ENCODE measurements at places on chromosomes 5 and 9. TPM values are rescaled to one million over a fixed set of nuclear protein-coding genes. Genes with fewer than 3 reads are reported as not detected.
A peak's percentile ranks its signal among the peaks of the same experiment; 100 is the strongest.

DNA sequence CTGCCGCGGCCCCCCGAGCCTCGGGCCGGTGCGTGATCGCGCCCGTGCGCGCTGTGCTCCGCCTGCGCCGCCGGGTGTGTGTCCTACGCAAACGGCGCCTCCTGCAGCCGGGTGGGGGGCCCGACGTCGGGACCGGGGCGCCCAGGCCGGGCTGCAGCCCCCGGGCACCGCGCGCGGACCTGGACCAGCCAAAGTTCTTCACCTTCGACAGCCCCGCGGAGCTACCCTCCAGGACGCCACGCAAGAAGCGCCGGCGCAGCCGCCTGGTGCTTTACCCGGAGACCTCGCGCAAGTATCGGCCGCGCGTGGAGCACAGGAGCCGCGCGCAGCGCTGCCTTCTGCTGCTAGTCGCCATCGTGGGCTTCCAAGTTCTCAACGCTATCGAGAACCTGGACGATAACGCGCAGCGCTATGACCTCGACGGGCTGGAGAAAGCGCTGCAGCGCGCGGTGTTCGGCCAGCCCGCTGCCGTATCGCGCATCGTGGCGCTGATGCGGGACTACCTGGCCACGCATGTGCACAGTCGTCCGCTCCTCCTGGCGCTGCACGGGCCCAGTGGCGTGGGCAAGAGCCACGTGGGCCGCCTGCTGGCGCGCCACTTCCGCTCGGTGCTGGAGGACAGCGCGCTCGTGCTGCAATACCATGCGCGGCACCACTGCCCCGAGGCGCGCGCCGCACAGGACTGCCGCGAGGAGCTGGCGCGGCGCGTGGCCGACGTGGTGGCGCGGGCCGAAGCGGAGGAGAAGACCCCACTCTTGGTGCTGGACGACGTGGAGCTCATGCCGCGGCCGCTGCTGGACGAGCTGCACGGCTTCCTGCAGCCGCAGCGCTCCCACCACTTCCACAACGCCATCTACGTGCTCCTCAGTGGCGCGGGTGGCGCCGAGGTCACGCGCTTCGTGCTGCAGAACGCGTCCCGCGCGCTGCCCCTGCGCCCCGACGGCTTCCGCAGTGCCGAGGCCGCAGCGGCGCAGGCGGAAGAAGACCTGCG is 1.5 kb downstream of the TOR4A start:
- H3K27ac ChIP-seq: no peak overlapping the region
- peaks cover 13% of the 10 kb centered on the region for H3K4me1 ChIP-seq
- DNase-seq: no peak
- H3K4me3 ChIP-seq: no peak overlapping the region
- H3K27me3 ChIP-seq: peaks cover 10% of the 10 kb centered on the region

- no peaks in the 10 kb centered on the region for H3K36me3 ChIP-seq
- peaks cover 9% of the 10 kb centered on the region for H3K27me3 ChIP-seq
- H3K27ac ChIP-seq: no peak overlapping the region
- no peak for DNase-seq
- H3K4me1 ChIP-seq: no peaks in the 10 kb centered on the region
- H3K4me3 ChIP-seq: no peak overlapping the region
Measured at GRCh38 chr9:90025816-90026215, 421.0 kb downstream of the GADD45G start.

The OTP gene
- total RNA-seq: 3.1 TPM

The NKD2 gene
- 20.6 TPM for total RNA-seq

GRCh38 chr5:111384220-111384619 is 128.1 kb downstream of the STARD4 start:
- no peak overlapping the region for H3K4me3 ChIP-seq
- no peaks in the 10 kb centered on the region for H3K36me3 ChIP-seq
- H3K27me3 ChIP-seq: no peaks in the 10 kb centered on the region
- H3K27ac ChIP-seq: no peak overlapping the region

DNA sequence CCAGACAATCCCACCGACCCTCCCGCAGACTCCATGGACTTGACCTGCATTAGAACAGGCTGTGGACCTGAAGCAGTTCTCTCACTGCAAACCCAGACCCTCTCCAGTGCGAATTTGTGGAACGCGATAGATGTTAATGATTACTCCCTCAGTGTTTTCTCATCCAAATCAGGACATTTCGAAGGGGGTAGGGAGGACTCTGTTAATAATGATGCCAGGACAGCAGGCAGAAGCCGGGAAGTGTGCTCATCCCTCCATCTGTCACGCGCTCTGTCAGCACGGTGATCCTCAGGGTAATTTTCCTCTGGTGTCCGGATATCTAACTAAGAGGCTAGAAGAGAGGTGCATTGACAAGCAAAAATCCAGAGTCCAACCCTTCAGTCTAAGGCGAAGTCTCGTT is 18.8 kb downstream of the RAPGEF1 start:
- no peak overlapping the region for H3K27ac ChIP-seq
- peaks cover 11% of the 10 kb centered on the region for H3K36me3 ChIP-seq
- no peak overlapping the region for H3K4me3 ChIP-seq
- no peaks in the 10 kb centered on the region for H3K27me3 ChIP-seq
- peaks cover 15% of the 10 kb centered on the region for H3K4me1 ChIP-seq

DNA sequence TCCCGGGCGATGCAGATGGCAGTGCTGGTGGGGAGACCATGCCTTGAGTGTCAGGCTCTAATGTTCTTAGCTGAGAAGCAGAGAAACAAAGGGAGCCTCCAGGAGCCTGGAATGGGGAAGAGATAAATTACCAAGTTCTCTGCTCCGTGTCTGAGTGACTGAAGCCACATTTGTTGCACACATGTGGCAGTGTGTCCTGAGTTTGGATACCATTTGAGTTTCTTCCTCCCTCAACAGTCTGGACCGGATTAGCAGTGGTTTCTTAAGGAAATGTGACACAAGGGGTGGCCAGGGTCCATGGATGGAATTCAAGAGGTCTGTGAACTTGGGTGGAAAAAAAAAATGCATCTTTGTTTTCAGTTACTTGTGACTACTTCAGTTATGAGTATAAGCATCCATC is 50.7 kb upstream of the GARNL3 start:
- H3K27ac ChIP-seq: no peak overlapping the region
- no peaks in the 10 kb centered on the region for H3K27me3 ChIP-seq
- no peak overlapping the region for H3K4me3 ChIP-seq
- no peaks in the 10 kb centered on the region for H3K36me3 ChIP-seq
- H3K4me1 ChIP-seq: no peaks in the 10 kb centered on the region

The ARID3C gene
- not detected for total RNA-seq

The PCDHGA7 gene
- 0.32 TPM for total RNA-seq

The NOXA1 gene
- total RNA-seq: 0.89 TPM

The ADAMTS13 gene
- total RNA-seq: 6.0 TPM

The HAVCR1 gene
- not detected for total RNA-seq

DNA sequence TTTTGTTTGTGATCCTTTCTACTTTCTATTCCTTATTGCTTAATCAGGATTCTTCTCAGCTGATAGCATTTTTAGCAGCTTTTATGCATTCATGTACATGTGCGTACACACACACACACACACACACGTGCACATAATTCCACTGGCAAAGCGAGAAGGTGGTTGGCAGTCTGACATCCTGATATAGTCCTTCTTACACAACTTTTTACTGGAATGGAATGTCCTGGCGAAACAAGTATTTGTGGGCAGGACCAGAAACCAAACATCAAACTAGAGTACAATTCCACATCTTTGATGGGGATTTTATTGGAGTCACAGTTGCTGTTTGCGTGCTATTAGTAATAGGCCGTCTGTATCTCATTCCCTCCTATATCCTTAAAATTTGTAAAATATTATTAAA is 356.5 kb downstream of the CCDC171 start:
- peaks cover 13% of the 10 kb centered on the region for H3K36me3 ChIP-seq
- DNase-seq: no peak
- no peak overlapping the region for H3K27ac ChIP-seq
- no peak overlapping the region for H3K4me3 ChIP-seq

GRCh38 chr9:94553029-94553938 is 1.6 kb upstream of the PCAT7 start:
- H3K27ac ChIP-seq: no peak overlapping the region
- peak overlapping the region; percentile 23 for H3K4me3 ChIP-seq
- DNase-seq: no peak

The CDC14B gene
- total RNA-seq: 30.5 TPM

GRCh38 chr5:74365723-74366122 is 274.8 kb downstream of the ENC1 start:
- H3K4me1 ChIP-seq: peaks cover 34% of the 10 kb centered on the region
- H3K36me3 ChIP-seq: no peaks in the 10 kb centered on the region
- no peak overlapping the region for H3K27ac ChIP-seq
- H3K27me3 ChIP-seq: no peaks in the 10 kb centered on the region

- no peak overlapping the region for H3K27ac ChIP-seq
- no peak for DNase-seq
- peaks cover 5% of the 10 kb centered on the region for H3K27me3 ChIP-seq
- peaks cover 12% of the 10 kb centered on the region for H3K4me1 ChIP-seq
- H3K4me3 ChIP-seq: no peak overlapping the region
Measured at GRCh38 chr9:116270546-116270945, 117.0 kb downstream of the PAPPA start.

The FYB1 gene
- total RNA-seq: not detected

The NDUFS6 gene
- total RNA-seq: 52.3 TPM

The THG1L gene
- total RNA-seq: 19.5 TPM
